Kidney epithelial cell (primary cell): ENCODE measurements at places on chromosomes 4 and X. TPM values are rescaled to one million over a fixed set of nuclear protein-coding genes. Genes with fewer than 3 reads are reported as not detected.

GRCh38 chr4:47315346-47315745 is 148.2 kb downstream of the COMMD8 start:
- DNase-seq: no peak

- DNase-seq: no peak
Measured at GRCh38 chr4:140020457-140021361, 133.3 kb downstream of the MAML3 start.

DNA sequence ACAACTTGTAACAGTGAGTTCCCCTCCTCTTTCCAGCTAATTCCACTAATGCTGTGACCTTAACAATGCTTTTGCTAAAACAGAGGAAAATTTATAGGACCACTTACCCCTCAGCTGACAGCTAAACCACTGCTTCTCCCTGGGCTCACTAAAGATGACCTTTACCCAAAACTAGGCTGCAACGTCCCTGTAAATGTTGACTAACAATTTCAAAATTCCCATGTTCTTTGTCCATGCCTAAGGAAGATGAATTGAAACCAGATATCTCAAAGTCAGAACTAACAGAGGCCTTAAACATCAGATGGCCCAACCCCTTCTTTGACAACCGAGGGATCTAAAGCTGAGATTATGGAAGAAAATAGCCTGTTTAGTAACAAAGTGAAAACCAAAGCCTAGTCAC is 32.5 kb downstream of the AFAP1 start:
- no peak for DNase-seq

DNA sequence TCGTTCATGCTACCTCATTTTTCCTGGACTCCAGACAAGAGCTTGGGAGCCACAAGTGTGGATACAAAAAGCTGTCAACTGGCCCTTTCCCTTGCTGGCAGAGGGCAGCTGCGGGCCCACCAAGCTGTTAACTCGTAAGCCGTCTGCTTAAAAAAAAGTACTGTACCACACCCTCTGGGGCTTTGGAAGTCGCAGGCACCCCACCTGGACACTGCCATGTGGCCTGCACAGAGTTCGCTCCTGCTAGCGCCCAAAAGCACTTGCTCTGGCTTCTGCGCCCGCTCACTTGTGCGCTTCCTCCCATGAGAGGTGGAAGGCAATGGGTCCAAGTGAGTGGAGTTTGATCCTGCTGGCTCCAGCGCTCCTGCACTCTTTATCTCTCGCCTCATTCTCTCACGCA is 476.4 kb upstream of the FSTL5 start:
- DNase-seq: no peak

VSIG4 gene
- 0.54 and 2.3 TPM in 2 replicates for total RNA-seq

PF4V1 gene
- not detected in 2 replicates for total RNA-seq

PPP1R2C gene
- not detected in 2 replicates for total RNA-seq

MND1 gene
- 2.3 and 4.3 TPM in 2 replicates for total RNA-seq

ARMCX1 gene
- 16.6 and 18.3 TPM in 2 replicates for total RNA-seq
